ENCODE measurements at places on chromosomes 1 and 21.

- no peak for DNase-seq
Measured at GRCh38 chr1:44043176-44044070, 12.2 kb upstream of the SLC6A9 start.

GRCh38 chr1:155073377-155074242, 5.0 kb upstream of the EFNA3 start:
- no peak for DNase-seq

- no peak for DNase-seq
Measured at GRCh38 chr1:26750428-26750827, 37.3 kb upstream of the PIGV start.

DNA sequence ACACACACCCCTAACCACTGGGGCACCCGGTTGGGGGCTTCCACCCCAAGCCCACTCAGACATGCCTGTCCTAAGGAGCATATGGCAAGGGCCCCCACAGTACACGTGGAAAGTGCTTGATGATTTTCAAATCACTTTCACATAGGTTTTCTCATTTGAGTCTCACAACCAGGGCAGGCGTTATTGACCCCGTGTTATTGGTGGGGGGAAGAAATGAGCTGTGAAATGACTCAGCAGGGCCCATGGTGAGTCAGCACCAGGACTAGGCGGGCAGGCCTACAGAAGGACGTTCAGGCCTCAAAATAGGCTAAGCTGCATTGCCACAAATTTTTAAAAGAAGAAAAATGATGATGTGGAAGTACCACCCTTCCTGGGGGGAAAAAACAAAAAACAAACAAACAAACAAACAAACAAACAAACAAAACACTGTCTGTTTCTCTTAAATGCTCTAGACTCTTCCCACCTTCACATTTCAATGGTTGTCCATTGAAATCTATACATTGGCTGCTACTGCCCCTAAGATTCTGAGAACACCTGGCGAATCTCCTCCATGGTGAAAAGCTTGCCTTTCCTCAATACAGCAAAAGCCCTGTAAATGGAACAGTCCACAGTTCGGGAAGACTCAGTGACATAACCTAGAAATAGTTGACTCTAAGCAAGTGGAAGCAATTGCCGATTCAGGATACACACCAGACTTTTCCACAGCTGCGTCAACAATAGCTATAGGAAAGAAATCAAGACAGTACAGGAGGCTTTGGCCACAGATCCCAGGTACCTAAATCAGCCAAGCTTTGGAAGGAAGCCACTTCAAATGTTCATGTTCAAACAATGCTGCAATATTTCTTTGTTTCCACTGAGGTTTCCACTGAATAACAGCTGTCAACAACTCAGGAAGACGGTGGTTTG, 234.7 kb downstream of the TOMM20 start:
- no peak for DNase-seq

DNA sequence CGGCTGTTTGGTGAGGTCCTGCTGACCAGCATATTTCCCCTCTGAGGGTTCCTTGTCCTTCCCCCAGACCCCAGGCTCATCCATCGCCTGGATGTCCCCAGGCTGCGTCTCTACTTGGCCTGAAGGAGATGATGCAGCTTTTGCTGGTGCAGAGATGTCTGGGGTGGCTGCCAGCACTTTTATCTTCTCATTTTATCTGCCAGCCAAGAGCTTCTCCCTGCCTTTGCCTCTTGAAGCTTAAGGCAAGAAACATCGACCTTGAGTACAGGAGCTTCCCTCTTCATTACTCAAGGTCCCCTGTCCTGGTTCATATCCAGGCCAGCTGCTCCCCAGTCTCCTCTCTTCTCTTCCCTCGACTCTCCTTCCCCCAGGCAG, 9.2 kb upstream of the H6PD start:
- DNase-seq = no peak

DNA sequence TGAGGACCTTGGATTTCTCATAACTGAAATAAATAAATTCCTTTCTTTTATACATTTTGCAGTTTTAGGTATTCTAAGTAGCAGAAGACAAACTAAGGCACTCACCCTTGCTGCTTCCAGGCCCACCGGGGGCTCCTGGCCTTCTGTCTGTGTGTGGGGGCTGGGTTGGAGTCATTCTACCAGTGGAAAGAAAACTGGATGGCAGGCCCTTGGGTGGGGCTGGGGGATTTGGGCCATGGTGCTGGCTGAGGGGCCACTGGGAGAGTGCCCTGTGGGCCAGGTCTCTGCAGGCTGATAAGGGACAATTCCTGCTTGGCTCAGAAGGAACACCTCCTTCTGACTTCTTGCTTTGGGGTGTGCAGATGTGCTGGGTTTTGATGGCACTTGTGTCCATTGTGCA, 54.0 kb upstream of the CSF3R start:
- DNase-seq = no peak

DNA sequence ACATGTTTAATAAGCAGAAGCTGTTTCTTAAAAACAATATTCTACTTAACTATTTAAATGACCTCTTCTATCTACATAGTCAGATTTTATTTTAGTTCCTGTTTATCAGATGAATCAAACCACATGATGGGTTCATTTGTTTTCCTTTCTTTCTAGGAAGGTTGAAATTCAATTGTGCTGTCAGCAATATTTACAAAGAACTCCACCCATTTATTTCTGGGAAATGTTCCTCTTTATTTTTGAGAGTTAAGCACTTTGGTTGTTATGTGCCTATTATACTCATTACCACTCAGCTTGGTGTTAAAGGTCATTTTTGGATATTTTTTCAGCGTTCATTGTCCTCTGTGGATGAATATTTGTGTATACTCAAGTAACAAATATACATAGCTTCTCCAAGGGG, 84.9 kb downstream of the C4BPA start:
- DNase-seq = no peak

- no peak for DNase-seq
Measured at GRCh38 chr1:67479146-67479891, 49.1 kb upstream of the SERBP1 start.

- DNase-seq = no peak
Measured at GRCh38 chr1:58971629-58972140, 187.8 kb upstream of the JUN start.

DNA sequence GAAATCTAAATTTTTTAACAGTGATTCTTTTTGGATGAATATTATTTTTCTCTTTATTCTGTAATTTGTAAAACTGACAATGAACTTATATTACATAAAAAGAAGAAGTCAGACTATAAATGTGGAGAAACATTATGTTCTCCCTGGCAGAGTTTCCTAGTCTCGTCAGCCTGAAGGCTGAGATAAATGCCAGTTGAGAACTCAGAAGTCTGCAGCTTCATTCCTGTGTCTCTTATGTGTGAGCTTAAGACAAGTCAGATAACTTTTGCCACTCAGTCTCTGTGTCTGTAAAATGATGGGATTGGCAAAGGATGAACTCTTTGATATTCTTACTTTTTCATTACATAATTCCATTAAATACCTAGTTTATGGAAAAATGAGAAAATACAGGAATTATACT, 568.8 kb upstream of the ZRANB2 start:
- no peak for DNase-seq

- DNase-seq = no peak
Measured at GRCh38 chr1:212233321-212233720, 51.9 kb upstream of the PPP2R5A start.

GRCh38 chr21:37146320-37147235, 73.5 kb downstream of the TTC3 start:
- DNase-seq = no peak

DNA sequence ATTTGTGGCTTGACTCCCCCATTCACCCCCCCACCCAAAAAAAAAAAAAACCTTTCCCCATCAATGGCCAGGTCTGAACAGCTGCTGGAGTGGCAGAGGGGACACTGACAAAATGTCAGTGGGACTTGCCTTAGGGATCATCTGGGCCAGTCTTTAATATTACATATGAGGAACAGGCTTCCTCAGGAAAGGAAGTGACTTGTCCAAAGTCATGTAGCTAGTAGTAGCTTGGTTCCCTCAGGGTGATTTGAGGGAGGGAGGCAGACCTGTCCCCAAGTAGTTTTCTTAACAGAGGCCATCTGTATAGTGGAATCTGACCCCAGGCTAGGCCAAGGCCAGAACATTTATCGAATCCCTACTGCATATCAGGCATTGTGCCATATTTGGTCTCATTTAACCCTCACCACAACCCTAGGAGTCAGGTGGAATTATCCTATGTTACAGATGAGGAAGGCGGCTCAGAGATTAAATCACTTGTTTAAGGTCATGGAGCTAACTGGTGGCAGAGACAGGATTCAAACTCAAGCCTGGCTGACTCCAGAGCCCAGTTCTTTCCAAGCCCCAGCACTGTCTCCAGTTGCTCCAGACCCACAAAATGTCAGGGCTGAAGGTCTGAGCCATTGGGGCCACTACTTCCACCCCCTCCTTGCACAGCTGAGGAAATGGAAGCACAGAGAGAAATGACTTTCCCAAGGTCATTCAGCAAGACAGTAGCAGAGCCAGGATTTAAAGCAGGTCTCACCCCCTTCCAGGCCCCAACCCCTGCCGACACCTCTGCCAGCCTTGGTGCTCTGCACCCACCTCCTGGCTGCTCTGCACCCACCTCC, 10.4 kb downstream of the ZBTB7B start:
- DNase-seq = no peak

DNA sequence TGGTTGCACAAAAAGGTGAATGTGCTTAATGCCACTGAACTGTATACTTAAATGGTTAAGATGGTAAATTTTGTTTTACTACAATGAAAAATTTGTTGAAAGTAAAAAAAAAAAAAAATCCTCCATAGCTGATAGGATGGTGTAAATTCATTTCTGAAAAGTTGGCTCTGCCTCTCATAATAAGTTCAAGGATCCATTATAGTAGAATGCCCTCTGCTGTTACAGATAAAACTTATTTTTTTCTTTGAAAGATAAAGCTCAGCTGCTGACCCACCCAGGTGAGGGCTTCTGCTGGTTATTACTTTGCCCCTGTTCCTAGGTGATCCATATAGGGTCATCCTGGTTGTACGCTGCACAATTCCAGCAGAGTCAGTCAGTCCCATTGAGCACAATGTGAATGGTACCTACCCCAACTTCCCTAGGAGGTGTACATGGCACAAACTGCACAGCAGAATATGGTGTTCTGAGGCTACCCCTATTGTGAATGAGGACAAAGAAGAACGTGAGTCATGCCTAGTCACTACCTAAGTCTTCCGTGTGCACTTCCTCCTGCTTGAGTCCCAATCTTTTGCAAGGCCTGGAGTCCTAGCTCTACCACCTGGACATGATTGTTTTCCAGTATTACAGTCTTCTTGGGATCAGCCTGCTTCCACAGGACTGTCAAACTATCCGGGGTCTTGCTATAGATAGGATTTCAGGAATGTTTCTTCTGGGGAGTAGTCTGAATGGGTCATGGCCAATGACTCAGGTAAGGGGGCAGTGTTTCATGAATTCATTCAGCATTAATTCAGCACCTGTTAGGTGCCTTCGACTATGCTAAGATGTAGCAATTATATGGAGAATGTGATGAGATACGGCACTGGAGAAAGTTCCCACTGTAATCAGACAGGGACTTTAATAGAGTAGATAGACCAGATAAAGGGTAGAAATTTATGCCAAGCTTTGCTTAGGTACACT, 20.8 kb upstream of the CD5L start:
- no peak for DNase-seq

- no peak for DNase-seq
Measured at GRCh38 chr21:25186273-25186672, 421.0 kb downstream of the MRPL39 start.

- DNase-seq = no peak
Measured at GRCh38 chr21:28592205-28592865, 400.3 kb downstream of the LTN1 start.

GRCh38 chr1:35885961-35886558, 3.1 kb downstream of the AGO1 start:
- DNase-seq = no peak

GRCh38 chr1:81654147-81654546, 146.6 kb upstream of the ADGRL2 start:
- no peak for DNase-seq

DNA sequence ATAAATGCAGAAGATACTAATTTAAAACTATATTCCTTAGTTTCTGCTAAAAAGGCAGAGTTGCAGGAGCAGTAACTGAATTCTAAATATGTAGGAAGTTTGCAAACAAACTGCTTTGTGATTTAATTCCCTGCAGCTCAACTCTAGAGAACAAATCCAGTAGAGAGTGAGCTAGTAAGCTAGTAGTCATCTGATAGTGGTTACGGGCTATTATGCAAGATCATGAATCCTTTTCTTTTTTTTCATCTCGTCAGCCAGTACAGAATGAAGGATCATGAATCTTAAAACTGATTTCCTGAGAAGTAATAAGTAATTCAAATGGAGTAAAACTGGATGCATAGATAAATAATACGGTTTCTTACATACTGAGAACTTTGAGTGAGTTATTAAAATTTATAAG, 3.3 kb downstream of the DPH5 start:
- DNase-seq = no peak

GRCh38 chr1:28534671-28535070, 18.2 kb upstream of the TRNAU1AP start:
- no peak for DNase-seq

DNA sequence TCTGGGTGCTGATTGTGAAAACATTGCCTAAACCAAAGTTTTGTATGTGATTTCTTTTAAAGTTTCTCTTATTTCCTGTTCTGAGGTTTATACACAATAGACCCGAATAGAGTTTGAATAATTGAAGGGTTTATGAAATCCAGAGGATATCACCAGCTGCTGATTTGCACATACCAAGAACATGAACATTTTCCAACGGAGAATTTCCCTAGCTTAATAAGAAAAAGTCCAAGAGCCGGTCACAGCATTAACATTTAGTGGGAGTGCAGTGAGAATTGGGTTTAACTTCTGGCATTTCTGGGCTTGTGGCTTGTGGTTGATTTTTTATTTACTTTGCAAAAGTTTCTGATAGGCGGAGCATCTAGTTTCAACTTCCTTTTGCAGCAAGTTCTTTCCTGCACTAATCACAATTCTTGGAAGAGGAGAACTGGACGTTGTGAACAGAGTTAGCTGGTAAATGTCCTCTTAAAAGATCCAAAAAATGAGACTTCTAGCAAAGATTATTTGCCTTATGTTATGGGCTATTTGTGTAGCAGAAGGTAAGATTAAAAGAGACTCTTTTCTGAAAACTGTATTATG, at the start of gene CFH:
TSS of gene CFH (plus strand) at position 407 of the 579 bp plus-strand sequence. CDS start at position 482, 75 bp downstream.
- no peak for DNase-seq

GRCh38 chr1:10969267-10969970, 43.0 kb upstream of the TARDBP start:
- DNase-seq = no peak

- DNase-seq = no peak
Measured at GRCh38 chr1:190619724-190620123, 142.1 kb upstream of the BRINP3 start.

Measured in stimulated activated CD8-positive, alpha-beta memory T cell treated with anti-CD3 and anti-CD28 coated beads, Interleukin-7, amount 100 ng/mL, for 1 hour (primary cell).